Activated naive CD4-positive, alpha-beta T cell treated with anti-CD3 and anti-CD28 coated beads, Interleukin-2, amount 50 U/mL, for 16 hours (primary cell): ENCODE measurements at places on chromosomes 11 and 22.

DNA sequence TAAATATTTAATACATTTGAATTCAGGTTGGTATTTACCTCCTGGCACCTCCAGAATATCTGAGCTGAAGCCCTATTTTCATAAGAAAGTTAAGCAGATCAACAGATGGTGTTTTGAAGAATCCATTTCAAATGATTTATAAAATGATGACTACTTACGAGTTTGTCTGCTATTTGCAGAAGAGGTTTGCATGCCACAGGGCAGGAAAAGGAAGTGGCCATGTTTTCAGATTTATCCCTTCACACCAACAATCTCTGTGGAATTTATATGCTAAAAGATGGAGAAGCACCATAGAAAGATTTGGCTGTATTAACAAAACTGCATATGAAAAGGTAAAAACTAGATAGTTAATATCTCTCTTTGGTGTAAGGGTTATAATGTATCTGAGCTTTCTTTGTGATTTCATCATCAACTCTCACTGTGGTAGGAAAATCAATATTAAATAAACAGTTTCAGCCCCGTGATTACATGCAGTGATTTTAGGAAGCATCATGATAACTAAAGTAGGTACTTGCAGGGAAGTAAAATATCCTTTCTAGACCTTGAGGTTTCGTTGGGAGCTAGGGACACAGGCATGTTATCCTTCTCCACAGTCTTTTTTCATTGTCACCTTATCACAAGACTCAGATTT is 2.6 kb downstream of the BMAL1 start:
- DNase-seq: no peak

DNA sequence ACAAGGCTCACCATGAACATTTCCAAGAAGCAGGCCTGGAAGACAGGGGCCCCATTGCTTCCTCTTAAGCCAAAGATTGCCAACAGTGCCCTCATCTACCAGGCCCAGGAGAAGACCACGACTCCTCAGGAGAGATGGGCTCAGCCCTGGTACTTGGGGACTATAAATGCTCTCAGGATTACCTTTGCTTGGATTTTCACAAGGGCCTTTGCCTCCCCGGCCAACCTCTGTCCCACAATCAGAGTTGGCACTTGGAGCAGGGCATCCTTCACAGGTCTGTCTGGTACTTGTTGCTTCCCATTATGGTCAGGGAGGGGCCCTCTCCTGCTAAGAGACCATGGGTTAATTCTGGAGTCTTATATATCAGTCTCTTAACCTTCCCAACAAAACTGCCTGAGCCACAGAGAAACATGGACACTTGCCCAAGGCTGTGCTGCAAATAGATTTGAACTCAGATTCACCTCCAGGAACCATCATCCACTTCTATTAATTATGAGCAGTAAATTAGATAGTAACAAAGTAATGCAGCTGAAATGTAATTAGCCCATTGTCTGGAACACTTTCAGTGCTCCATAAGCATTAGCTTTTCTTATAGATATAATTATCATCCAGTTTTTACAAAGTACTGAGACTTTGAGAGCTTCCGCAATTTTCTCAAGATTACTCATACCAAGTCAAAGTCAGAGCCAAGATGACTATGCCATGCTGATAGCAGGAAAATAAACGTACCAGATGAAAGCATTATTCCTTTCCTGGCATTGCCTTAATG is 33.5 kb downstream of the POU2AF3 start:
- no peak for DNase-seq

DNA sequence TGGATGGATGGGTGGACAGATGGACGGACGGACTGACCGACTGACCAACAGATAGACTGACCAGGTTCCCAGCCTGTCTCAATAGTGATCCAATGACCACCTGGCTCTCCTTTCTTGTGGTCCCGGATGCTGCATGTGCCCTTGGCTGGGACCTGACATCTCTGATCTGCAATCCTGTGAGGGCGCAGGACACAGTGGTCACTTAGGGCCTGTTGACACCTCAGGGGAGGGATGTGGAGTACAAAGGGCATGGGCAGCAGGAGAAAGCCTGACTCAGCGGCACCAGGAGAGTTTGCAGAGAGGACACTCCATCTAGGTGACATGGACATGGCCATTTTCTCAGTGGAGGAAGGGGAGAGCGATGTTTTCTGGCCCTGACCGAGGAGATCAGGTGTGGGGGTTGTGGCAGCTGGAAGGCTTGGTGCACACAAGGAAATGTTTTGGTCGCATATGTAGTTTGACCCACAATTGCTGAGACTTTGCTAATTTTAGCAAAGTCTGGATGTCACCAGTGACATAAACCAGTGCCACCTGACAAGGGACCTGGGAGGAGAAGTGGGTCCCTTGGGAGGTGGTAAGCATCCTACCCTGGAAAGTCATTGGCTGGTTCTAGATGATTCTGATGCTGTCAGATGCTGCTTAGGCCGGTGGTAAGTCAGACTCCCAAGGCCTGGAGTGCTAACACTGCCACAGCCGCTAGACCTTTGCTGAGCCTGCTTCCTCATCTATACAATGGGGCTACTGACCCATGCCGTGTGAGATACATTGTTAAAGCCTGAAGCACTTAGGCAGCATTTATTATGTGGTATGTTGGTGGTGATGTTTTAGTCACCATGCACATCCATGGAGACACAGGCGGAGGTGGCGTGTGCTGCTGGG is 50.7 kb downstream of the CD82 start:
- no peak for DNase-seq

GRCh38 chr11:111762981-111763643 is 3.1 kb downstream of the PPP2R1B start:
- no peak for DNase-seq

GRCh38 chr22:43635101-43635500 is 177.0 kb downstream of the EFCAB6 start:
- no peak for DNase-seq

- DNase-seq: no peak
Measured at GRCh38 chr11:115869780-115870431, 365.7 kb upstream of the CADM1 start.
